ENCODE measurements at places on chromosomes 2 and 18.

DNA sequence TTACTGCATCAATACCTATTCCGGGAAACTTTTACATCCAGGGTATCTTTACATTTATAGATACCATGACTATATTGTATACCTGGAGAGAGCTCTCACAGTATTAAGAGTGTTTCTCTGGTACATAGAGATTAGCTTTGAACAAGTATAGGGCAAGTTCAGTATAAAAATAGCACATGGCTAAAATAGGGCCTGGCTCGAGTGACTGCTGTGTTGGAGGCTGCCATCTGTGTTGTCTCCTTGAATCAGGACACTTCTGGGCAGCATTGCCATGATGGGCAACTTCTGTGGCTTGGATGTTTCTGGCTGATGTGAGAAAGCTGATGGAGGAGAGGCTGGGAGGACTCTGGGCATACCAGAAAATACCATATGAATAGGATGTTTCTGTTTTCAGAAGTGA is 18.7 kb downstream of the ARHGAP28 start:
- no peaks in the 10 kb centered on the region for H3K27me3 ChIP-seq
- H3K27ac ChIP-seq: peak overlapping the region; percentile 27
- peaks cover 21% of the 10 kb centered on the region for H3K4me1 ChIP-seq

DNA sequence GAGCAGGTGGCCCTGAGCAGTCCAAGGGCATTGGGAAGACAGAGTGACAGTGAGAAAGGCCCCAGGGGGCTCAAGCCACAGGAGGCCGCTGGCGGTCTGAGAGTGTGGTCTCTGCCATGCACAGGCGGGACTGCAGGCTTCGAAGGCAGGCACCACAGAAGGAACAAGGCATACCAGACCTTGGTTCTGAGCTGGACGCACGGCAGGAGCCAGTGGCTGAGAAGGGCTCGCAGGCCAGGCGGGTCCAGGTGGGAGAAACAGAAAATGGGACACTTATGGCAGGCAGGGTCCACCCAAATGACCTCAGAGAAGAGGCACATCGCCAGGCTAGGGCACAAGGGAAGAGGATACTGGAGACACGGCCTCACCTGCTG is 14.9 kb downstream of the HJURP start:
- H3K4me1 ChIP-seq: no peaks in the 10 kb centered on the region
- H3K27me3 ChIP-seq: no peaks in the 10 kb centered on the region
- no peaks in the 10 kb centered on the region for H3K36me3 ChIP-seq

- no peak overlapping the region for H3K4me3 ChIP-seq
- no peaks in the 10 kb centered on the region for H3K27me3 ChIP-seq
- no peak for DNase-seq
- H3K27ac ChIP-seq: no peak overlapping the region
- peaks cover 20% of the 10 kb centered on the region for H3K36me3 ChIP-seq
- no peaks in the 10 kb centered on the region for H3K4me1 ChIP-seq
Observed at GRCh38 chr2:189880832-189881492, 96.7 kb downstream of the PMS1 start.

DNA sequence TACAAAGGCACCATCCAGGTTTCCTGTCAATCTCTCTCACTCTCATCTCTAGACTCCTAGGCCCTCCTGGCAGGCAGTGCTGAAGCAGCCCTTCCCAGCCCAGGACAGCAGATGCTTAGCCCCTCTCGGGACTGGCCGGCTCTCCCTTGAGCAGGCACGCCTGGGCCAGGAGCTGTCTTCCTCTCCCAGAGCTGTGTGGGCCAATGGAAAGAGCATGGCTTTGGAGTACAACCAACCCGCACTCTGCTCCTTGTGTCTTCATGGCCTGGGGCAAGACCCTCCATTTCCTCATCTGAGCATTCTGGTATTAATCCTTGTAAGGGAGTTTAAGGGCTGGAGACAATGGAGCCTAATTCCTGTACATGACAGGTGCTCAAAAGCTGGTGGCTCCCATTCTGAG is 97.2 kb downstream of the CAPN13 start:
- no peak overlapping the region for H3K27ac ChIP-seq
- no peaks in the 10 kb centered on the region for H3K36me3 ChIP-seq
- peaks cover 13% of the 10 kb centered on the region for H3K4me1 ChIP-seq
- H3K4me3 ChIP-seq: no peak overlapping the region

- H3K27ac ChIP-seq: no peak overlapping the region
- H3K36me3 ChIP-seq: no peaks in the 10 kb centered on the region
- no peaks in the 10 kb centered on the region for H3K27me3 ChIP-seq
- H3K4me1 ChIP-seq: peaks cover 1% of the 10 kb centered on the region
Observed at GRCh38 chr2:209458008-209458979, 34.4 kb downstream of the MAP2 start.

DNA sequence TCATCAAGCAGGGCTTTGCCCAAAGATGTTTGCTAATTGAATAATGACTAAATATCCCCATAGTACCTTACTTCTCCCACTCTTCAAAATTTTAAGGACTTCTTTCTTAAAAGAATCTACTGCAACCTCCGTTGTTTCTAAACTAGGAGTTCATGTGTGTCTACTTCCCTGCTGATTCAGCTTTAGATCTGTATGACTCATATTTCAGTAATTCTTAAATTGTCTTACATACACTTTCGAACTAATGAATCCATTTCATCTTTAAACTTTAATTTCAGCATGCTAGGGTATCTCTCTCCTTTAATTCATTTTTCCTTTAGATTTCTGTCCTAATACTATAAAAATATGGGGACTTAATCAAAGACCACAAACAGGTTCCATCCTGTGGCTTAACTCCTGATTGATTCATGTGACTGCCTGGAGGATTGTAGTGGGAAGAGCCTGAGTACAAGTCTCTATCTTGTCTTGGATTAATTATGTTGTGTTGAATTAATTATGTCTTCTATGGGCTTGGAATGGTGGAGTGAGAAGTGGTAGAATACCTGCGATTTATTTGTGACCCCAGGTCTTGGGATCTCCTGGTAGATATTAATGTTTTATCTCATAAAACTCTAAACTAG is 24.9 kb upstream of the COL5A2 start:
- H3K4me3 ChIP-seq: no peak overlapping the region
- no peaks in the 10 kb centered on the region for H3K27me3 ChIP-seq
- H3K27ac ChIP-seq: no peak overlapping the region
- peaks cover 13% of the 10 kb centered on the region for H3K4me1 ChIP-seq

DNA sequence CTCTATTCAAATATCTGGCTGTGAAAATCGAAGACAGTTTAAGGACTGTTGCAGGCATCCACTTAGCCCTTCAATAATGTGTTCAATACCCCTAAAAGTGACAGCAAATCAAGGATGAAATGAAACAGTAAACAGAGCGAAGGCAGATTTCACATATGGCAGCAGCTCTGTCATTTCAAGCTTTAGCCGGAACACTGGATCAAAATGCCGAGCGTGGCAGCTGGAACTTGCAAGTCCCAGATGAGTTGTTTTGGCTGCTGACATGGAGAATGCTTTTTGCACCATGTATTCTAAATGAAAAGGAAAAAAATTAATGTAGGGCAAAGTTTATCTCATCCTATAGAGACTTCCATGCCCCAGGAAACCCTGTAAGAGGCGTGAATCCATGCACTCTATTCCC is 18.0 kb downstream of the LRRC30 start:
- H3K4me1 ChIP-seq: peaks cover 13% of the 10 kb centered on the region
- no peak for DNase-seq
- no peaks in the 10 kb centered on the region for H3K36me3 ChIP-seq
- no peak overlapping the region for H3K4me3 ChIP-seq
- H3K27me3 ChIP-seq: no peaks in the 10 kb centered on the region

DNA sequence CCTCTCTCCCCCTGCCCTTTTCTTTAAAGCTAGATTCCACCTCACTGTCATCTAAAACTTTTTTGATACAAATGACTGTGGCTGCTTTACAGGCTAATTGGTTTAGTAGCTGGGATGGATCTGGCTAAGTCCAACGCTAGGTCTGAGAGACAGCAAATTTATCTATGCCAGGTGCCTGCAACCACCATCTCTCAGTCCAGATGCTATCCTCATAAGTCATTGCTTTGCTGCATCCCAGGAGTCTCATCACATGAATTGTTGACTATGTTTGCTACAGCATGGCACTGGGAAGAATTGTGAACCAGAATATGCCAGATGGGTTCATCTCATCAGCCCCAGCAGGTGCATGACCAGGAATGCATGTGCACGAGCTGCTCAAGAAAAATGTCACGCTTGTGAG is 100.0 kb upstream of the PID1 start:
- no peaks in the 10 kb centered on the region for H3K36me3 ChIP-seq
- H3K27me3 ChIP-seq: peaks cover 5% of the 10 kb centered on the region
- no peak for DNase-seq
- H3K4me3 ChIP-seq: no peak overlapping the region

- H3K4me3 ChIP-seq: no peak overlapping the region
- no peak overlapping the region for H3K27ac ChIP-seq
- no peaks in the 10 kb centered on the region for H3K36me3 ChIP-seq
- no peak for DNase-seq
Observed at GRCh38 chr2:16304876-16305590, 360.6 kb downstream of the CYRIA start.

GRCh38 chr18:13796515-13796914 is 27.4 kb upstream of the MC5R start:
- no peak overlapping the region for H3K4me3 ChIP-seq
- H3K27ac ChIP-seq: no peak overlapping the region
- no peaks in the 10 kb centered on the region for H3K36me3 ChIP-seq

- DNase-seq: no peak
- no peak overlapping the region for H3K4me3 ChIP-seq
- H3K36me3 ChIP-seq: no peaks in the 10 kb centered on the region
Observed at GRCh38 chr2:79453918-79454317, 58.9 kb upstream of the CTNNA2 start.

GRCh38 chr2:198316852-198317396 is 512.5 kb downstream of the PLCL1 start:
- H3K27ac ChIP-seq: no peak overlapping the region
- H3K4me3 ChIP-seq: no peak overlapping the region
- no peaks in the 10 kb centered on the region for H3K27me3 ChIP-seq
- H3K4me1 ChIP-seq: no peaks in the 10 kb centered on the region

DNA sequence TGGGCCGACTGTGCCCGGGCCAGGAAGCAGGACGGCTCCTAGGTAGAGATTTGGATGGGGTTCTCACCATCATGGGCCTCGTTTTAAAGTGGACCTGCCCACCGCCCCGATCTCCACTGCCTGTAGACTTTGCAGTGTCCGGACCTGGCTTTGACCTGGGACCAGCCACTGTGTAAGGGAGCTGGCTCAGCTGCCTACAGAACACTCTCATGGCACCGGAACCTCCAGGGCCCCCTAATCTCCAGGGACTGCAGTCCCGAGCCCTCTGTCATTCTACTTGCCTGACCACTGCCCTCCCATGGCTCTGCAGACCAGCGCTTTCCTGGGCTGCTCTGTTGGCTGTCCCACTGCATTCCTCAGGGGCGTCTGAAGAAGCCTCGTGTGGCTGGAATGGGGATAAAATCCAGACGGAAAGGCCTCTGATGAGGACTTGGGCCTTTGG is 120.8 kb downstream of the GLI2 start:
- no peak overlapping the region for H3K4me3 ChIP-seq
- H3K4me1 ChIP-seq: no peaks in the 10 kb centered on the region
- DNase-seq: no peak
- H3K36me3 ChIP-seq: no peaks in the 10 kb centered on the region

- no peaks in the 10 kb centered on the region for H3K36me3 ChIP-seq
- H3K27ac ChIP-seq: peak overlapping the region; percentile 97
- peaks cover 35% of the 10 kb centered on the region for H3K4me1 ChIP-seq
- H3K27me3 ChIP-seq: no peaks in the 10 kb centered on the region
Observed at GRCh38 chr18:3593381-3593903, 143.5 kb downstream of the TGIF1 start.

DNA sequence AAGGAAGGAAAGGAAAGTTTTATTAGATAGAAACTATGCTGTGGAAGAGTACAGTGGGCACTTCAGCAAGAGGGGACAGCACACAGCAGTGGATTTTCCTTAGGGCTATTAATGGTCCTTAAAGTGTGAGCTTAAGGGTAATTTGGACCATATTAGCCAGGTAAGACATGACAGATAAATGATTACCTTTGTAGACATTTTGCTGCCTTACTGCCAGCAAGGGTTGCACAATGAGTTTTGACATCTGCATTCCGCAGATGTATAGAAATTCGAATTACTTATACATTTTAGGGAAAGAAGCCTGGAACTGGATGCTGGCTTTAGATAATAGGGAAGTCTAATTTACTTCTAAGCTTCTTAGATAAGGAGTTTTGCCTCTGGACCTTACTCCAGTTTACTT is 14.0 kb upstream of the UBE2F start:
- H3K4me1 ChIP-seq: peaks cover 7% of the 10 kb centered on the region
- H3K4me3 ChIP-seq: no peak overlapping the region
- no peak for DNase-seq
- no peaks in the 10 kb centered on the region for H3K36me3 ChIP-seq
- no peak overlapping the region for H3K27ac ChIP-seq

DNA sequence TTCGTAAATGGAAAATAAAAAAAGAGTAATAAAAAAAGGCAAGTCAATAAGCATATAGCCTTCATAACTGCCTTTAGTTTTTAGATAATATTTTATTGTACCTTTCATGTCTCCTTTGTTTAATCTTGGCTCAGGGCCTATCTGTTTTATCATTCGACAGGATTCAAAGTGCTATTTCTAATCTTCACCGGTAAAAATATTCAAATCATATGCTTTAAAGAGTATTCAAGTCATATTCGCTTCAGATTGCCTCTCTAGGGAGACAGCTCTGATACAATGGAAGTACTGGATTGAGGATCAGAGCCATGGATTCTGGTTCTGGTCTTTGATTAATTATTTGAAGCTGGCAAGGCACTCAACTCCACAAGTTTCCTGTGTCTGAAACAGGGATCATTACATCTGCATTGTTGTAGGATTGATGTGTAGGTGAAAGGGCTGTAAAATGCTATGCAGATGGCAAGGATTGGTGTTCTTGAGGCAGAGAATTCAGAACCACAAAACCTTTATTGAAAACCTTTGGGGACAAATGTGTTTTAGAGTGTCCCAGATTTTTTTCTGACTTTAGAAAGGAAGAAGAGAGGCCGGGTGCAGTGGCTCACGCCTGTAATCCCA is 84.3 kb upstream of the RAPH1 start:
- H3K4me3 ChIP-seq: no peak overlapping the region
- no peaks in the 10 kb centered on the region for H3K27me3 ChIP-seq
- H3K36me3 ChIP-seq: no peaks in the 10 kb centered on the region
- no peak for DNase-seq
- no peak overlapping the region for H3K27ac ChIP-seq

DNA sequence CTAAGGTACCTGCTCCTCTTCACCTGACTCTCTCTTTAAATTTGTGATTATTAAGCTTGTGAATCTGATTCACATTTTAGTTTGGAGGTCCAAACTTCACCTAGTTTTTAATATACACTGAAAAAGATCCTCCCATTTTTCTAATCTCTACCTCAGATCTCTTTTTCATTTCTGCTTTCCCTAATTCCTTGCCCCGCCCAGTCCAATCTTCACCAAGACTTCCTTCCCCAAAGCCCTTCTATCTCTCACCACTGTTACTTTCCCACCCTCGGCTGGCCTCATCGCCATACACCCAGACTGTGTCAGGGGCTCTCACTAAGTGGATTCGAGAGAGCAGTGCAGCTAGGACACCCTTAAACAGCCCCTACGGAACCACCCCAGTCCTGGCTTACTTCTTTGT is 40.0 kb downstream of the LBH start:
- no peaks in the 10 kb centered on the region for H3K27me3 ChIP-seq
- H3K4me1 ChIP-seq: peaks cover 41% of the 10 kb centered on the region
- no peak overlapping the region for H3K27ac ChIP-seq
- H3K4me3 ChIP-seq: no peak overlapping the region
